ENCODE measurements at places on chromosomes 1 and 21.

DNA sequence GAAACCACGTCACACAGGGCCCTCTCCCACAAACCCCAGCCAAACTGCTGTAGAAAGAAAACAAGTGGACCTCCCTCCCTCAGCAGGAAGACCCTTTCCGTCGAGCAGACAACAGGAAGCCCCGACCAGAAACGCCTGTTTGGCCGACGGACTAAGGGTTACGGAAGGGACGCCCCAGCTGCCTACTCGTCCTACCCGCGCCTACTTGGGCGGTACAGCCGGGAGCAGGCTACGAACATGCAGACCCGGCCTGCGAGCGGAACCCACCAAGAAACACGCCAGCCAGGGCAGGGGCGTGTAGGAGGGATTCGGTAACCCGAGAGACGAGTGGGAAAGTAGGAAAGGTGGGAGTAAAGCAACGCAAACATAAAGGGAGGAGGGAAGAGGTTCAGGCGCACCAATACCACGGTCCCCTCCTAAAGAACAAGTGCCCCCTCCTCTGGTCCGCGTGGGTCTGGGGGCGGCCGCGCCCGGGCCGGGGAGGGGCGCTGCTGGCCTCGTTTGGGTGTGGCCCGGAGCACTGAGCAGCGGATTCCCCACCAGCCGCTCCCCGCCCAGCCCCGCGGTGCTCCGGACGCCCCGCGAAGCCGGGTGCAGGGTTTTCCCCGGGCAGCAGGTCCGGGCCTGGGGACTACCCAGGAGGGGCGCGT, 450 bp downstream of the S100A10 start:
- no peak for DNase-seq

DNA sequence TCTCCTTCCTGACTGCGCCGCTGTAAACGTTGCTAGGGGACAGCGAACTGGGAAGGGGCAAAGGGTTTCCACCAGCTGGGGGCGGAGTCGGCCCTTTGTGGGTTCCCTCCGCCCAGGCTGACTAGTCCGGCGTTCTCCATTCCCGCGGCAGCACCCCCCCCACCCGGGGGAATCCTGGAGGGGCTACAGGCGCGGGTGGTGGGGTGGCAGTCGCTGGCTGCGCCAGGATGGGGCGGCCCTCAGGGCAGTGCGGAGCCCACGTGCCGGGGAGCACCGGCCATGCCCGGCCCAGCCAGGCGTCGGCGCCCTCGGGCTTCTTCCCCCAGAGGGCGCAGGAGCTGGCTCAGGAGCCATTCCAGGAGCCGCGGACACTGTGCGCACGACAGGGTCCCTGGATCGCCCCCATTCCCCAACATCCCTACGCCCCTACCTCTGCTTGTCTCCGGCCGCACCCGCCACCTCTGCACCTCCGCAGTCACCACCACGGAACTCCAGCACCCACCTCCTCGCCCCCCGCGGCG, 476 bp downstream of the BATF3 start:
- DNase-seq = peak; percentile 72

GRCh38 chr1:226627050-226627755, 78.6 kb downstream of the STUM start:
- no peak for DNase-seq

DNA sequence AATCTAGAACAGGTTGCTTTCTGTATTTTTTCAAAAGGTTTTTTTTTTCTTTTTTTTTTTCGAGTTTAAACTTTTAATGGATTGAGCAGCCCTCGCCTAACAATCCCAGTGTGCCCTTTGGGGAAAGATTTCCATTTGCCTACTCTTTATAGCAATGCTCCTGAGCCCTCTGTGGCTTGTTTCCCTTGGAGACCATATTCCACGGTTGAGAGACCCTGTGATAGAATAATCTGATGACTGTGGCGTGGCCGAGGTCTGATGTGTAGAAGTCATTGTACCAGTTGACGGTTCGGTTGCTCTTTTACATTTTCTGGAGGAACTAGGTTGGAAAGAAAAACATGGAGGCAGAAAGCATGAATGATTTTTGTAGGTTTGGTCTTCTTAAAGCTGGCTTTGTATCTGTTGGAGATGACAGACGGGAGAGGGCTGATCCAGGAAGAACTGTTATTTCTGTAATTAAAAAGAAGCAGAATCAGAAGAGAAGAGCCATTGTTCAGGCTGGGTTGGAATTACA, 305.7 kb upstream of the NRIP1 start:
- no peak for DNase-seq

DNA sequence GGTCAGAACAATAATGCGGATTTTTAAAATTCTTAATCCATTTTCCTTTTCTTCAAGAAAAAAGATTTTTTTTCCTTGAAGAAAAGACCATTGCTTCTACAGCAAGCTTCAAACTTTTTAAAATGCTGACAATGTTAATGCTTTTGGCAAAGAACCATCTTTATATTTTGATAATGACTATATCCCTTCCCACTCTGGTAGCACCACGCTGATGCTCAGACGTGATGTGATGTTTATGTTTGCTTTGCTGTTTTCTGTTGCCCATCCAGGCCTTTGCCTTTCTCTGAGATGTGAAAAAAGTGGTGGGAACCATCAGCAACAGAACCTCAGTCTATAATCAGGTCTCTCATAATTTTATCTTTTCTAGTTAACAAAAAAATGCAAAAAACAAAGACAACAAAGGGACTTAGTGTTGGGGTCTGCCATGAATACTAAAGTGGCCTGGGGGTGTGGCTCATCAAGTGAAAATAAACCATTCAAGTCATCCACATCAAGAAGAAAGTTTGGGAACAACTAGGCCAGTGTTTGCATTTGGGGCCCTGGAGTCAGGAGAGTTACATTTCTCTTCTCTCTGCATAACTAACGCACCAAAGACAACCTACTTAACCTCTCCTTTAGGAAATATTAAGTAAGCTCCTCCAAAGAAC, 244.6 kb upstream of the DMRTA2 start:
- no peak for DNase-seq

DNA sequence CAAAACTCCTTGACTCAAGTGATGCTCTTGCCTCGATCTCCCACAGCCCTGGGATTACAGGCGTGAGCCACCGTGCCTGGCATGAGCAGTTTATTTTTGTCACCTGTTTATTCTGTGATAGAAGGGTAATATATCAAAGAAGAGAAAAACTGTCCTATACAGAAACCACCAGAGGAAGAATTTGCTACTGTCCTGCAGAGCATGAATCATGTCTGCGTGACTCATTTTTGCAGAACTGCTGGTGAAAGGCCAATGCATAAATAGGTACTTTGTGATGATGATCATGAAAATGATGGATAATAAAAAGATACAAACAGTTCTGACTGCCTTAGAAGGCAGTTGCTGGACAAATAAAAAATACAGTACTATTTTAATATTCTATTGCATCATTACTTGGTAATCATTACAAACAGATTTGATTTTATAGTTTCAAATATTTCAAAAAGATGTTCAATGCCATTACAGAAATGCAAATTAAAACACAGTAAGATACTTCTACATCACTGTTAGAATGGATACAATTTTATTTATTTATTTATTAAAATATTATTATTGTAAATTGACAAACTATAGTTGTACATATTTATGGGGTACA, 26.5 kb downstream of the RIPPLY3 start:
- no peak for DNase-seq

GRCh38 chr1:222045236-222045635, 303.3 kb upstream of the DUSP10 start:
- no peak for DNase-seq

- no peak for DNase-seq
These were observed 114.0 kb downstream of the GREM2 start for GRCh38 chr1:240497908-240498307.

- no peak for DNase-seq
These were observed 48.6 kb downstream of the BACH1 start for GRCh38 chr21:29347274-29347681.

- no peak for DNase-seq
These were observed 3.1 kb upstream of the ADORA3 start for GRCh38 chr1:111506561-111506960.

- no peak for DNase-seq
These were observed 65.9 kb upstream of the L1TD1 start for GRCh38 chr1:62128745-62129144.

DNA sequence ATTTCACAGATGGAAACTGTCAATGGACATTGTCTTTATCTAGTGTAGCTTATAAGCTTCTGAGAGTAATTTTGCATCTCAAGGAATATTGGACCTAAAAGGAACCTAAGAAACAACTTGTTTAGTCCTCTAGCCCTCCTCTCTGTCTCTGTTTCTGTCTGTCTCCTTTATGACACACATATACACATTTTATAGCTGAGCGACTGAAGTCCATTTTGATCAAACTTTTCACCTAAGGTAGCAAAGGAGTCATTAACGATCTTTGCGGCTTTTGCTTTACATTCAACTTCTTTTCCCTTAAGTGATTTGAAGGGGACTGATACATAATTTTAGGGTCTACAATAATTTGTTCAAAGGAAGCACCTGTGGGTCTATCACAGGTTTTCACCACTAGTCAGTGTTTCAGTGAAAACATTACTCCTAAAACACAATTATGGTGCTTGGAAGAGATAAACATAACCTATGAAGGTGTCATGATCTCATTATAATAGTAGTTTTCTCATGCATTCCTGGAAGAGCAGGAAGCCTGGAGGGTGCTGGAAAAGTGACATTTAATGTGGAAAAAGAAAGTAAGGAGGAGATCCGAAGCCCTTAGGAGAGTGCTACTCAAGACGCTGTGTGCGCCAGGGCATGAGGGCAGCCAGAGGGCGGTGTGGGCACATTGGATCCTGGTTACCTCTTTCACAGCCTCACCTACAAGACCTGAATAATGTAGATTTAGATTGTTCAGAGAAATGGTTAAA, 248.6 kb downstream of the DNM3 start:
- peak; percentile 20 for DNase-seq

- no peak for DNase-seq
These were observed 68.1 kb downstream of the OLFML2B start for GRCh38 chr1:161955606-161956005.

DNA sequence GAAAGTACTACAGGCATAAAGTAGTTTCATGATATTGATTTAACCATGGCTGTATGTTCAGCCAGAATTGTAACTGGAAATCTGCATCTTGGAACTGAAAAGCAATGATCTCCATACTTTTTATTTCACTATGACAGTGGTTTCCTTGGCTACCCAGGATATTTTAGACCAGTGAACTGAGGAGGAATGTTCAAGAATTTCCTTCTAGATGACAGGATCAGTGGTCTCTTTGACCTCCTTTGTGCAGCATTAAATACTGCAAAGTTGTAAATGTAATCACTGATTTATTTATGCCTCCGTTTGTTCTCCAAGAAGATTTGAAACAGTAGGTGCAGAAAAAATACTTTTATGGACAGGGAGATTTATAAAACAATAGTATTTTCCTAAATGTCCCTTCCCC, 39.5 kb downstream of the VPS13D start:
- DNase-seq = no peak

DNA sequence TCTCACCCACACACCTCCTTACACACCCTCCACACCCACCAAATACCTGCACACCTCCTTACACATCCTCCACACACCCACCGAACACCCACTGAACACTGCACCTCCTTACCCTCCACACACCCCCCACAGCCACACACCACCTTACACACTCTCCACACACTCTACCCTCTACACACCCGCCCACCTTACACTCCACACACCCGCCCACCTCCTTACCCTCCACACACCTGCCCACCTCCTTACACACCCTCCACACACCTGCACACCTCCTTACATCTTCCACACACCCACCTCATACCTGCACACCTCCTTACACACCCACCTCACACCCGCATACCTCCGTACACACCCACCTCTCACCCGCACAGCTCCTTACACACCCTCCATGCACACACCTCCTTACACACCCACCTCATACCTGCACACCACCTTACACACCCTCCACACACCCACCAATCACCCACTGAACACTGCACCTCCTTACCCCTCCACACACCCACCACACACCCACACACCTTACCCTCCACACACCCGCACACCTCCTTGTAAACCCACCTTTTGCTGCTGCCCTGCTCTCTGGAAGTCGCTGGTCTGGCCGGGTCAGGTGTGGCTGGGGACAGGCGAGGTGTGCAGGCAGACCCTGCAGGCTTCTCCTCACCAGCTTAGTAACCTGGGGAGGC, 38.5 kb downstream of the COQ8A start:
- DNase-seq = no peak

DNA sequence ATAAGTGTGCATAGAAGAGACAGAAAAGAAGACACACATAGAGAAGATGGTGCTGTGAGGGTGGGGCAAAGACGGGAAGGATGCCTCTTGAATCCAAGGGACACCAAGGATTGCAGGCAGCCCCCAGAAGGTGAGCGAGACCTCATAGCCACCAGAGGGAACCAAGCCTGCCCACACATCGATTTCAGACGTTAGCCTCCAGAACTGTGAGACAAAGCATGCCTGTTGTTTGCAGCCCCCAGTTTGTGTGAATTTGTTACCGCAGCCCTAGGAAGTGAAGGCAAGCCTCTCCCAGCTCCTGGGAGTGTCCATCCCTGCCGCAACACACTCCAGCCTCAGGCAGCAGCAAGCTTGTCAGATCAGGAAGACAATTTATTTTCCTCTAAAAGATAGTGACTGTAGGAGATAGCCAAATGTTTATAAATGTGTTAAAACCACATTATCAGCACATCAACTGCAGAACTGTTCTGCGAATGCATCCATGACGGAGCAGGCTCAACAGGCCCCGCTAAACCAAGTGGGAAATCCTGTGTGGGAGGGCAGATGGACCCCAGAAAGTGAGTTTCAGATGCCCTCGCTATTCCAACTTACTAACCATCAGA, 543.3 kb downstream of the MATN1 start:
- no peak for DNase-seq

GRCh38 chr1:20266642-20267041, 24.0 kb upstream of the VWA5B1 start:
- DNase-seq = no peak

GRCh38 chr1:19429611-19430010, 55.7 kb downstream of the CAPZB start:
- no peak for DNase-seq

GRCh38 chr1:150477320-150477719, 9.9 kb upstream of the TARS2 start:
- DNase-seq = no peak

DNA sequence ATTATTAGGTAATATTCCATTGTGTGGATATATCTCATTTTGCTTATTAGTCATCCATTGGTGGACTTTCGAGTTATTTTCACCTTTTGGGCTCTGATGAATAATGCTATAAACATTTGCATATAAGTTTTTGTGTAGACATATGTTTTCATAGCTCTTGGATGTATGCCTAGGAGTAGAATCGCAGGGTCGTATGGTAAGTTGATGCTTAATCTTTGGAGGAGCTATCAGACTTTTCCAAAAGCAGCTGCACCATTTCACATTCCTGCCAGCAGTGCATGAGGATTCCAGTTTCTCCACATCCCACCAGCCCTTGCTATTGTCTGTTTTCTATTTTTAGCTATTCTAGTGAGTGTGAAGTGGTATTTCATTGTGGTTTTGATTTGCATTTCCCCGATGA, 120.3 kb upstream of the TMEM51 start:
- DNase-seq = no peak

Measured in GM13977 (cell line).